ENCODE measurements at places on chromosomes 2 and 18.

DNA sequence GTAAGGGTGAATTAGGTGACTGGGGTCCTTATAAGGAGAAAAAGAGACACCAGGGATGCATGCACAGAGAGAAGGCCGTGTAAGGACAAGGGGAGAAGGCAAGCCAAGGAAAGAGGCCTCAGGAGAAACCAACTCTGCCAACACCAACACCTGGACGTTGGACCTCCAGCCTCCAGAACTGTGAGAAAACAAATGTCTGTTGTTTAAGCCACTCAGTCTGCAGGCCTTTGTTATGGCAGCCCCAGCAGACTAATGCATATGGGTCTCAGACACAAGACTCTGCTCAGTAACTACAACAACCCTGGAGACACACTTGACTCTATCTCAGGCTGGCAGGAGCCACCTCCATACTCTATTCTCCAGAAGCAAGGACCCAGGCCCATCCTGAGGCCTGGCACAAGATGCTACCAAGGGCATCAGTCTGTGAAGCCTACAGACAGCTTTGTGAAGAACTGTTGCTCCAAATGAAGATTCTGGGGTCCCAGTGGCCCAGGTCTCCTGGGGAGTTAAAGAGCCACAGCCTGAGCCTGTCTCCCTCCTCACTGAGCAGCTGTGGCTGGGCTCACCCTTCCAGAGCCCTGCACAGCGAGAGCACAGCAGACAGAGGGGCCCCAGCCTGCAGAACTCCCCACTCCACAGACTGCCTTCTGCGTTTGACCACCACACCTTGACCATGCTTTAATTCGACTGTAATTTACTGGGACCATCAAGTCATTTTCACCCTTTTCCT lies 43.0 kb upstream of the SLC35G4 start:
- no peak for DNase-seq

- peak; percentile 56 for DNase-seq
These were observed 56.7 kb upstream of the FHL2 start for GRCh38 chr2:105455488-105456003.

GRCh38 chr2:235044501-235045271 lies 92.9 kb downstream of the SH3BP4 start:
- DNase-seq = no peak

- peak; percentile 20 for DNase-seq
These were observed 28.4 kb upstream of the DYNC2LI1 start for GRCh38 chr2:43745457-43745856.

All from amniotic stem cell (primary cell).